Thymus (tissue), 14 donors: ENCODE measurements at places on chromosomes 1 and 21. TPM values are rescaled to one million over a fixed set of nuclear protein-coding genes. Genes with fewer than 3 reads are reported as not detected.

- DNase-seq = no peak
Measured at GRCh38 chr21:43690346-43690745, 28.6 kb upstream of the PDXK start.

- no peak for DNase-seq
Measured at GRCh38 chr1:112770724-112771123, 55.6 kb upstream of the PPM1J start.

DNA sequence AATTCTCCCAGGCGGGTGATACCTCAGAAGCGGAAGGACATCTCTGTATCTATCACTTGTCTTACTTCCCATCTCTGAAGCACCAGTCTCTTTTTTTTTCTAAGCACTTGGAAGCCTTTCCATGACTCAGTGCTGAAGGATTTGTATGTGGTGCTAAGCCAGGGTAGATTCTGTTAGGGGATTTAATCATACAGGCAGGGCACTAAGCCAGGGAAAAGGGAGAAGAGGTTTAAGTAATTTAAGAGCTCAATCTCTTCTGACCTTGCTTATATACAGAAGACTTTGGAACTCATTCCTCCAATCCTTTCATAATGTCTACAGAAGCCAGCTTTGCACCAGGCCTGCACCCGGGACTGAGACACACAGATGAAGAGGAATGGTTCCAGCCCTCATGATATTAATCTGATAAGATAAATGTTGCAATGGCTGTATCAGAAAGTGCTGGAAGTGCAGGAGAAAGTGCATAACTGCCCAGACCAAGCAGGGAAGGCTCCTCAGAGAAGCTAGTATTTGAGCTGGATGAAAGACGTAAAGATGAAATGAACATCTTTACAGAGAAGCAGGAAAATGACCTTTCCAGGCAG lies 11.0 kb downstream of the FAM163A start:
- no peak for DNase-seq

- DNase-seq = no peak
Measured at GRCh38 chr1:3457910-3458883, 3.7 kb downstream of the ARHGEF16 start.

- no peak for DNase-seq
Measured at GRCh38 chr1:208156741-208157140, 87.4 kb downstream of the PLXNA2 start.

DNA sequence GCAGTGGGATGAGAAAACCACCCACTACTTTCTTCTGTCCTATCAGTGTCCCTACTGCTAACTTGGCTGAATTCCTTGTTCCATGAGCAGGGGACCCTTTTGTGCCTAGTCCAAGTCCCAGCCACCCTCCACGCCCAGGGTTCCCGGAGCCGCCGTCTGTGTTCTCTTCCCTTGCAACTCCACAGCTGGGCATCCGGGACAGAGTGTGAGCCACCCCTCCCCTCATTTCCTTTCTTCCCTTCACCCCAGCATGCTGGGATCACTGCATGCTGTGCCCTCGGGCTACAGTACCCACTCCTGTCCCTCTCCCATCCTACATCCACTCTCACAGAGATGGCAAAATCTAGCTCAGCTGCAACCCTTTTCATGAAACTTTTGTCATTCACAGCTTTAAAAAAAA lies 44.5 kb downstream of the PGBD5 start:
- no peak for DNase-seq

- DNase-seq = no peak
Measured at GRCh38 chr1:204171751-204172178, 5.6 kb upstream of the REN start.

GRCh38 chr1:199310708-199311107 lies 671.9 kb downstream of the PTPRC start:
- DNase-seq = no peak

DNA sequence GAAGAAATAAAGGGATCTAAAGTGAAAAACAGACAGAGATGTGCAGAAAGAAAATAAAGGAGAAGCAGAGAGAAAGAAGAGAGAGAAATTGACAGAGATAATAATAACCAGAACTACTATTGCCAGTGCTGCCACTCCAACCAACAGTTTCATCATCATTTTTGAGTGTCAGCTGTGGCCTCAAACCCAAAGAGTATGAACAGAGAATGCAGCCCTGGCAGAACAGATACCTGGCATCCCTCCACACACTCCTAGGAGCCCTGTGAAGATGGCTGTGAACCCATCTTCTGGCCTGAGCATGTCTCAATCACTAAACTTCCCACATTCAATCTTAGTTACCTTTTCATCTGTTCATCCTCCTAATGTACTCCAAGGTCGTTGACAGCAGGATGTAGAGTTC lies 385.8 kb upstream of the NFIA start:
- no peak for DNase-seq

DNA sequence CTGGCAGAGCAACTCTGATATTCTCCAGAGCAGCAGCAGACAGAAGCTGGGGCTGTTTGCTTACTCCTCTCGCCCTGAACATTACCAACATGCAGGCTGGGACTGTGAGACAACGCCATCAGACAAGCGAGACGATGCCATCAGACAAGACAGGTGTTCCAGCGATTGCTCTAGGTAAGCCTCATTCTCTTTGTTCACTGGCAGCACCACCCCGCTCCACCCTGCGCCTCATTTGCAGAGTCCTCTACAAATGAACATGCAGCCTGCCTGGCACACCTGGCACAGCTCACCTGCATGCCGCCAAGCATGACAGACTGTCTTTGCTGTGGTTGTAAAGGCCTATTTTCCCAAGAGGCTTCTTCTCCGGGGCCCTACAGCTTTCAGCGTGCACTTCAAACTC lies 346.2 kb downstream of the SMYD3 start:
- DNase-seq = no peak

Gene OLFML2B
- 5.4 TPM for polyA plus RNA-seq

Gene F11R
- 43.0 TPM for polyA plus RNA-seq

Gene BGLAP
- 4.3 TPM for polyA plus RNA-seq

Gene SLC16A4
- polyA plus RNA-seq = 2.8 TPM
